Activated CD4-positive, alpha-beta T cell treated with anti-CD3 and anti-CD28 coated beads for 24 hours (primary cell): ENCODE measurements at places on chromosomes 5 and 9.

- DNase-seq = no peak
Measured at GRCh38 chr9:133788819-133789717, 50.9 kb upstream of the SARDH start.

DNA sequence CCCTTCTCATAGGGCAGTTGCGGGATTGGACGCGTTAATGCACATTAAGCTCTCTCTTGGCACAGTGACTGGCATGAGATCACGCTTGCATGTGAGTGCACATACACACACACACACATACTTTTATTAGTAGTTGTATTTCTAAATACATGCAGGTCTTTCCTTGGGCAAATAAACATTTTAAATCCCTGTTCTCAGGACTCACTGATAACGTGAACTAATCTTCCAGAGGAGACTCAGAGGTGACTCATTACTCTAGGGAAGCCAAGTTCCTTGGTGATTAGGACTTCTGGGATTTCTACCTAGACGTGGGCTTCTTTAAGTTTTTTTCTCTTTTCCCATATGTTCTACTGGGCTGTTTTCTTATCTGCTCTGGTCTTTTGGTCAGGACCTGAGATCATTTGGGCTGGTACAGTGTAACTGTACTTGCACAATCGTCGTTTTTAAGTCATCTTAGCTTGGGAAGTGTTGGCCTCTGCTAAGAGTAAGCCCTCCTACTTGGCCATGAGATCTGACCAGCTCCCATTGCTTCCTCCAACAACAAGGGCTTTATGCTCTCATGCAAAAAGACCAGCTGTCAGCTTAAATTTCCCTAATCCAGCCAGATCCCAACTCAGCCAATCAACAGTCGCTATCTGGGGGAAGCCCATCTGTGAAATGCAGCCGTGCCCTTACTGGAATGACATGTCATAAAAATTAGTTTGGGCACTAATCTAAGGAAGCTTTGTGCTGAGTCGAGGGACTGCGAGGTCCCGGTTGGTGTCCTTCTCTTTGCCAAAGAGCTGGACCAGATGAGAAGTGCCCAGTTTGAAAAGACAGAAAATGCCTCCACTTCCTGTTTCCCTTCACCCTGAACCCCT lies 176.4 kb upstream of the ANKRD55 start:
- no peak for DNase-seq

GRCh38 chr5:128632264-128632663 lies 94.2 kb upstream of the FBN2 start:
- DNase-seq = no peak

GRCh38 chr9:419571-420171 lies 205.0 kb downstream of the DOCK8 start:
- no peak for DNase-seq

- no peak for DNase-seq
Measured at GRCh38 chr9:75780185-75780584, 110.3 kb upstream of the PCSK5 start.

- no peak for DNase-seq
Measured at GRCh38 chr9:129282272-129282671, 104.2 kb upstream of the IER5L start.

DNA sequence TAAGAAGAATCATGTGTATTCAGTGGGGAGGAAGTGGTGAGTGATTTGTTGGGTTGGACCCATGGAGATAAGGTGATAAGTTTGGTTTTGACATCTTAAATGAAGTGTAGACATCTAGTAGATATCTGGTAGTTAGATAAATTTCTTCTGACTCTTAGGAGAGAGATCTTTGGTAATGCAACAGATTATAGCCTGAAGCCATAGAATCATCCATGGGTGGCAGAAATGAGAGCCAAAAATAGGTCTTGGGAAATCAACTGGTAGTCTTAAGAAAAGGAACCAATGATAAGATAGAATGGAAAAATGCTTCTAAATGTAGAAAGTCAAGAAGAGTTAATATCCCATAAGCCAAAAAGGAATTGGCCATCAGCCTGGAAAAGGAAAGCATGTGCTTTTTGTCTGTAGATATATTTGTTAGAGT lies 532.7 kb upstream of the GRAMD2B start:
- DNase-seq = no peak

GRCh38 chr5:110753600-110753999 lies 14.8 kb downstream of the SLC25A46 start:
- no peak for DNase-seq
